ENCODE measurements at places on chromosomes 2 and 18. TPM values are rescaled to one million over a fixed set of nuclear protein-coding genes. Genes with fewer than 3 reads are reported as not detected.

DNA sequence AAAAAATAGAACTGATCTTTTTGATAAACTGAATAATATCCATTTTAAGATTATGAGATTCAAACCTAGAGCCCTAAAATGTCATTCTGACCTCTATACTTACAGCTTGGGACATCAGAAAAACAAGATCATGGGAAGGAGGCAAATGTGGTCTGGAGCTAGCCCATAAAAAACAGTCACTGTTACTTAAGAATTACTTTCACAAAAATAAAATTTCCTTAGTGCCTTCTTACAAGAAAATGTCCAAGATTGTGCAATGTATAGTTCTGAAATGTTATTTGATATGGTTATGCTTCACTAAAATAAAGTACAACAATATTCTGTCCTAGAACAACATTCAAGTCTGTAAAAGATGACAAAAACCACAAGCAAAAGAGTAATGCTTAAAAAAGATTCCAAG is 247.6 kb downstream of the DYM start:
- DNase-seq, result no peak

The RFTN2 gene
- total RNA-seq, result 10.8 TPM

GRCh38 chr2:127158614-127159290 is 51.8 kb upstream of the BIN1 start:
- DNase-seq, result peak; percentile 61

DNA sequence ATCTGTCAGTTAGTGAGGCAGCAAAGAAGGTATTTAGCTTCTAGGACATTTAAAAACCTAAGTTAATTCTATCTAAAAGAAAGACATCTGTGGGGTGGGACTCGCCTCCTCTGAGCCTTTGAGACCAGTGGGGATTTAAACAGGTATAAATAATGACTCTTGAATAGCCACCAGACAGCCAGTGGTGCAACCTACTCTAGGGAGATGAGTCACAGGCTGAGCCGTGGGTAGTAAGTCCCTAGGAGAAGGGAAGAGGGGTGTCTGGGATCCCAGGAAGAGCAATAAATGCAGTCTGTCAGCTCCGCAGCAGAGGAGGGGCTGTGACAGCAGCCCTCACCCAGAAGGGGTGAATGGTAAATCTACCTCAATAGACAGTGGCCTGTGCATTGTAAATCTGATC is 43.1 kb upstream of the GALNT3 start:
- no peak for DNase-seq

DNA sequence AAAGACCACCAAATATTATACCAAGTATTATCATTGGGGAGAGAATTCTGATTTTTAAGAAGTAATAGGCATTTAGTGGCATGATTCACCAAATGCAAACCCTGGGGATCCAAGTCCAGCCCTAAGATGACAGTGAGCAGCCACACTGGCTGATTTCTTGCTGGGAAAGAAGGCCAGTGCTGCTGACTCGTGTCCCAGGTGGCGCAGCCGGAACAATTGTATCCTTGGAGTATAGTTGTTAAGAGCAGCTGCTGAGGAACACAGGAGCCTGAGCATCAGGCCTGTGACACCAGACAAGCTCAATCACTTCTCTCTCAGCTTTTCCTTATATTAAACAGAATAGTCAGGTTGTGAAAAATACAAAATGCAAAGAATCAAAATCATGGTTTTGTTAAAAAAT is 48.4 kb downstream of the LRP1B start:
- DNase-seq, result no peak

GRCh38 chr2:8548065-8548618 is 133.7 kb upstream of the ID2 start:
- DNase-seq, result no peak

The IL1R2 gene
- 63.3 TPM for total RNA-seq

The DSEL gene
- 7.6 TPM for total RNA-seq

The ERMN gene
- not detected for total RNA-seq

DNA sequence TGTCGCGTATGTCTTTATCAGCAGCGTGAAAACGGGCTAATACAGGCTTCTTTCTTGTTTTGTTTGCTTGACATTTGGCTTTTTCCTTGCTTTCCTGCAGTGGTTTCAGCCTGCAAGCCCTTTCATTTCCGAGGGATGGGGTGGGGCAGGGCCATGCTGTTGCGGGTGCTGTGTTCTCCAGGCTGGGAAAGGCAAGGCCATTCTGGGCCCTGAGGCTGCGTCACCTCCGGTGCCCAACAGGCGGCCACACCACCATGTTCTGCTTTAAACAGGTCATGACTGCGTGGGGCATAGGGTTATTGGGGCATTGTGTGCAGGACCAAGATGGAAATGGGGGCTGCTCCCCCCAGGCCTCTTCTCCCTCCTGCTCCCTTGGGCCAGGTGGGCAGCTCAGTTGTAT is 38.6 kb upstream of the PLB1 start:
- DNase-seq, result no peak

DNA sequence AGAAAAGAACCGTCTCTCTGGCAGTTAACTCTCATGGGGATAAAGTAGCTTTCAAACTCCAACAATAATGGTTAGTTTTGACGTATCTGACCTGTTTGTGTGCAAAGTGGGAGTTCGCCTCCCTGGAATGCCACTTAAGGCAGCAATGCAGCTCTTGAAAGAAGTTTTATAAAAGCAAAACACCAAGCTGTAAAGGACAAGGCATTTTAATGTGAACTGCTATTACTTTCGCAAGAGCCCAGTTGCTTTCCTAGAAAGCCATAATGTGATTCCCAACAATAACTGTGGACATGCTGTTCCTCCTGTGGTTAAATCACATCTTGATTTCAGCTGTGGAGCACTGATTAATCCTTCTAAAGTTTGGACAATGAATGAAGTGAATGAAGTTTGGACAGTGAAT is 303.7 kb downstream of the PTPRM start:
- no peak for DNase-seq

The RUFY4 gene
- not detected for total RNA-seq

GRCh38 chr2:30273574-30273929 is 42.2 kb downstream of the LBH start:
- DNase-seq, result no peak

The MPP4 gene
- total RNA-seq, result 0.74 TPM

The PROKR1 gene
- total RNA-seq, result not detected

DNA sequence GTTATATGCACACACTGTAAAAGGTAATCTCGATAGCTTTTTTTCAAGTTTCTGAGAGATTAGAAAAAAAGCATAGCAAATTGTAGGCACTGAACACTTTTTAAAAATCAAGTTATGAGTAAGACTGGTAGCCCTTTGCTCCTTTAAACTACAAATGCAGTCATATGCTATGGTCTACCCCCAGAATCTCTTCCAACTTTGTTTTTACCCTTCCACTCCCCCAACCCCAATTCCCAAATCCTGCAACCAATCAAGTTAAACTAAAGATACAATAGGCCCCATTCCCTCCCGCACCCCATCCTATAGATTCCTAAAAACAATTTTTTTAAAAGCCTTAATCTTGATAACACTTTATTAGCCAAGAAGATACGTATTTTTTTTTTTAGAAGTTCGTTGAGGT is 752 bp upstream of the BAZ2B start:
- DNase-seq, result no peak

DNA sequence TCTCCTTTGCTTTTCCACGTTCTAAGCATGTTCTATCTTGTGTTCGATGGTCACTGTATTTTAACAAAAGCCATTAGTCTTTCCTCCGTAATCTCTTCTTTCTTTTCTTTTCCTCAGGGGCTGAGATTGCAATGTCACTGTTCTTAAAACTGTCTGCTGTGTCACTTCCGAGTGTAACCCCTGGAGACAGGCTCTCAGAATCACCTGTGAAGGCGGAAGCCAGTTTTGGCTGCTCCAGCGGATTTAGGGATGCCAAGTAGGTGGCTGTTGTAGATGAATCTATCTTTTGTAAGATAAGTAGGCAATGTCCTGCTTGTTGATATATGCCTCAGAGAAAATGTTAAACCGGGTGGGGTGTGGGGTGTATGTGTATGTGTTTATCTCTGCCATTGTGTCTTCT is 94.7 kb upstream of the L3MBTL4 start:
- DNase-seq, result no peak

The PSD4 gene
- 39.0 TPM for total RNA-seq

The FAM110C gene
- total RNA-seq, result 27.3 TPM

The DYSF gene
- total RNA-seq, result 10.1 TPM

The OXER1 gene
- total RNA-seq, result 1.2 TPM

DNA sequence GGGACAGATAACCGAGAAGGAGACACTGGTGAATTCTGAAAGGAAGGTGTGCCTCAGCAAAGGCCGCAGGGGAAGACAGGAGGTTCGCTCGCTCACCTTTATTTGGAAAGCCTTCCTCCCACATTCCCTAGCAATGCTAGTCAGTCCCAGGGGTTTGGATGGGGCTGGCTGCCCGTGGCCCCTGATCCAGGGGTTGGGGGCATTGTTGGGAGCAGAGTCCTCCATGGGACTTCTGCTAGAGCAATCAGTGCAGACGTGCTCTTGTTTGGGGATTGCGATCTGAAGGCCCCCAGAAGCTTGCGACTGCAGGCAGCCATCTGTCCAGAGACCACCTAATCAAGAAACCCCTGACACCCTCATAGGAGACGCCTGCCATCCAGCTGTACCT is 6.0 kb upstream of the CYP27C1 start:
- no peak for DNase-seq

GRCh38 chr2:216693414-216694080 is 1.8 kb downstream of the IGFBP5 start:
- DNase-seq, result peak; percentile 89

GRCh38 chr2:149169656-149170055 is 131.2 kb downstream of the LYPD6B start:
- DNase-seq, result no peak

GRCh38 chr2:219268294-219268693 is 10.9 kb upstream of the DNAJB2 start:
- DNase-seq, result no peak

The NTSR2 gene
- not detected for total RNA-seq

DNA sequence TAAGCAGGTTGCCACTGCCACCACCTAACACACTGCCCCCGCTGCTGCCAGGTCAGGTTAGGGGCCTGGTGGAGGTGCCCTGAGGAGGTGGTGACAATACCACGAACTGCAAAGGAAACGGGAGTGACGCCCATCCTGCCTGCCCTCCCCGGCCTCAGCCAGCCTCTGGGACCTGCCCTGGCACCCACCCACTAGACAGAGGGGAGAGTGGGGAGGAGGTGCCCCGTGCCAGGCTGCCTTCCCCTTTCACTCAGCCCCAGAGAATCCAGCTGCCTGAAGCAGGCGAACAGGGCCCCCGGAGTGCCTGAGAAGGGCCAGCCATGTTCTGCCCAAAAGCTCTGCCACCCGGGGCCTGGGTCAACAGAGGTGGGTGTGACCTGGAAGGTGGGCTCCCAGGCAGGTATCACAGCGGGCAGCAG is 44.5 kb upstream of the FOSL2 start:
- DNase-seq, result no peak

- no peak for DNase-seq
These were observed 191.7 kb upstream of the HAAO start for GRCh38 chr2:42984081-42984480.

DNA sequence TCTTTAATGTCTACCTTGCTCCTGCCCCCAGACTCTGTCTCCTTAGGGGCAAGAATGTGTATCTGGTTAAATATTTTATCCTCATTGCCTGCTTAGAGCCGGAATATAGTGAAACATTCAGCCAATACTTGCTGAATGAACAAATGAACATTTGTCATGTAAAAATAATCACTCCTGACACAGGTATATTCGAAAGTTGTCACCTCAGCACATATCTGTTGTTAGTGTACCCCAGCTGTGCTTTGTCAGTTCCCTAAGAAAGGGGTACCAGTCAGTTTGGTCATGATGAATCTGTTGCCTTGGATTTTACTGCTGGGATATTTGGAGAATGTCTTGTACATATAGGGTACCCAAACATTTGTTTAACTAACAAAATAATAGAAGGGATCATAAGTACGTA is 77.0 kb upstream of the PROKR1 start:
- no peak for DNase-seq

- no peak for DNase-seq
These were observed 41.7 kb downstream of the RAMP1 start for GRCh38 chr2:237900891-237901831.
